ENCODE measurements at places on chromosomes 7 and 10.

- DNase-seq, result no peak
Observed at GRCh38 chr7:90243556-90243955, 1.4 kb upstream of the CFAP69 start.

DNA sequence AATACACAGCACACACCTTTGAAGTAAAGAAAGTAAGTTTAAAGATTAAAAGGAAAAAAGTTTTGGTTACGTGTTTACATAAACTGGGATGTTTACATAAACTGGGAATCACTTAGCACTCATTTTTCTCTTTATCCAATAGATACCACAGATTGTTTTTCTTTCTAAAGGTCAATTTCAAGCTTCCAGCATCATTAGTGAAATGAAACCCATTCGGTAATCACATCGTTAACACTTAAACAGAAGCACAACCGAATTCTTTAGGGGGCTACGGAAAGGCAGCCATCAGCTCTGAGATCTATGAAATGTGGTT lies 1.1 kb downstream of the ODAD2 start:
- no peak for DNase-seq

DNA sequence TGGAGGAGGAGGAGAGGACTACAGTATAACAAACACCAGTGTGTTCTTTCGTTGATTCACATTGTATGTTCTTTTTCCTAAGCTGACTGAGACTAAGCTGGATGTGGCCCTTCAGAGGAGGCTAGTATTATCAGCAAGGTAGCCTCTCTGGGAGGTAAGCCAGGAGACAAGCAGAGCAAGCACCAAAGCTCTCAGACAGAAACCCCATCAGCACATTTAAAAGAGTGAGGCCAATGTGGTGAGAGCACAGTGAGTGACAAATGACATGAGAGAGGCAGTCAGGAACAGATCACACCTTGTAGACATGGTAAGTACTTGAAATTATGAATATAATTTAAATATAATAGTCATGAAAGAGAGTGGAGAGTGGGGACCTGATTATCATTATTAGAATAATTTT lies 107.6 kb downstream of the KMT2C start:
- no peak for DNase-seq

- no peak for DNase-seq
Observed at GRCh38 chr7:155741805-155742204, 70.5 kb downstream of the SHH start.

DNA sequence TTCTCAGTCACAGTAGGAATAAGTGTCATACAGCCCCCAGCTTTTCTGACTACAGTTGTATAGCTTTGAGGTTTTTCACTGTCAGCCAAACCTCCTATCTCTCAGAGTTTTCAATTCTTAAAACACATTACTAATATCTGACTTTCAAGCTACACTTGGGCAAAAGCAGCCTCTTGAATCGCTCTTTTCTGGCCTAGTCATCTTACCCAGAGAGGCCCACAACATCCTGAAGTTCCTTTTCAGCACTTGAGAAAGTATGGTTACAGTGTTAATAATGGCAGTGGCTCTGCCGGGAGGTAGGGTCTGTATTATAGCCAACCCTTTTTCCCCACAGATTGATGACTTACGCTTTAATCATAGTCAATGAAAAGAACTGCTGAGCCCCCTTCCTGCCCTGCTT lies 181.0 kb downstream of the LRRC4 start:
- DNase-seq, result no peak

- DNase-seq, result no peak
Observed at GRCh38 chr7:1385809-1386622, 73.3 kb downstream of the MICALL2 start.
